ENCODE measurements at places on chromosomes 7 and 10.

GRCh38 chr7:76381814-76382213 lies 23.0 kb upstream of the YWHAG start:
- no peak for DNase-seq

- DNase-seq: no peak
Measured at GRCh38 chr10:31619531-31620061, 300.6 kb downstream of the ZEB1 start.

GRCh38 chr10:56585447-56586171 lies 224.6 kb upstream of the ZWINT start:
- no peak for DNase-seq

- no peak for DNase-seq
Measured at GRCh38 chr7:50307368-50308032, 3.0 kb downstream of the IKZF1 start.

DNA sequence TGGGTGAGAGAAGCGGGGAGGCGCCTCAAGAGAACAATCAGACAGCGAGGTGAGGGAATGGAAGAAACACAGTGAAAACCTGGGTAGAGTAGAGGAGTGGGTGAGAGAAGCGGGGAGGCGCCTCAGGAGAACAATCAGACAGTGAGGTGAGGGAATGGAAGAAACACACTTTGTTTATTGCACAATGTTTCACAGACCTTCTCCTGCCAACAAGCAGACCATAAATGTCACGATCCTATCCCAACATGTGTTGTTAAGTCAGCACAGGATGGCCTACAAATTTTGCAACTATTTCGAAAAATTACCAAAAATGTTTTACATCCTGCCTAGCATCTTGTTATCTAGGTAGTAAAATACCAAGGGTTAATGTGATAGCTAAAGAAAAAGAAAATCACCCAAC lies 115.3 kb downstream of the JAZF1 start:
- no peak for DNase-seq

DNA sequence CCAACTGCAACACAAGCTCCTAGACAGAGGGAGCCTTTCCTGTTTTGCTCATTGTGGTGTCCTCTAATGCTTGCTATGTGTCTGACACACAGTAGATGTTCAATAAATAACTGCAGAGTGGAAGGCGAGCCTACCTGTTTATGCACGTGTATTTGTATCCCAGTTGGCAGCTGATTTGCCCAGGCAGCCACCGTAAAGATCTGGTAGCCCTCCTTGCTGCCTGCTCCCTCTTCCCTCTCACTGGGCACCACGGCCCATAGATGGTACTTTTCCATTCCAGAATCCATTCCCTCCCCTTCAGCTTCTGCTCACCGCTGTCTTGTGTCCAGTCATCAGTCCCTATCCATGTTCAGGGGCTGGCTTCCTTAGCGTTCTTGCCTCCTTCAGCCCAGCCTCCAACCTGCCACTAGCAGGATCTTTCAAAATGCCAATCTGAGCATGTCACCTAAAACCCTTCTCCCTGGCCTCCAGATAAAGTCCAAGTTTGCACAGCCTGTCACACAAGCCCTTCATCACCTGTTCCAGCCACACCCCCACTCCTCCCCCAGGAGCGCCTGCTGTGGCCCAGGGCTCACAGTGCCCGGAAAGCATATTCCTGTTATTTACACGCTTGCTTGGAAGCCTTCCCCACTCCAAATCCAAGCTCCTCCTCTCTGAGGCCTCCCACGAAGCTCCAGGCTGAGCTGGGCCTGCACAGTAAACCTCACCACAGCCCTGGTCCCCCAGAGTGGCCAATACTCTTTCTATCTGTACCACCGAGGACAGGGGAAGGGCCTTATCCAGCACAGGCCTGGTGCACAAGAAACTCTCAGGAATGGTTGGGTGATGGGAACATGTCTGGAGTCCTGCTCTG lies 21.0 kb downstream of the ZCCHC24 start:
- no peak for DNase-seq

DNA sequence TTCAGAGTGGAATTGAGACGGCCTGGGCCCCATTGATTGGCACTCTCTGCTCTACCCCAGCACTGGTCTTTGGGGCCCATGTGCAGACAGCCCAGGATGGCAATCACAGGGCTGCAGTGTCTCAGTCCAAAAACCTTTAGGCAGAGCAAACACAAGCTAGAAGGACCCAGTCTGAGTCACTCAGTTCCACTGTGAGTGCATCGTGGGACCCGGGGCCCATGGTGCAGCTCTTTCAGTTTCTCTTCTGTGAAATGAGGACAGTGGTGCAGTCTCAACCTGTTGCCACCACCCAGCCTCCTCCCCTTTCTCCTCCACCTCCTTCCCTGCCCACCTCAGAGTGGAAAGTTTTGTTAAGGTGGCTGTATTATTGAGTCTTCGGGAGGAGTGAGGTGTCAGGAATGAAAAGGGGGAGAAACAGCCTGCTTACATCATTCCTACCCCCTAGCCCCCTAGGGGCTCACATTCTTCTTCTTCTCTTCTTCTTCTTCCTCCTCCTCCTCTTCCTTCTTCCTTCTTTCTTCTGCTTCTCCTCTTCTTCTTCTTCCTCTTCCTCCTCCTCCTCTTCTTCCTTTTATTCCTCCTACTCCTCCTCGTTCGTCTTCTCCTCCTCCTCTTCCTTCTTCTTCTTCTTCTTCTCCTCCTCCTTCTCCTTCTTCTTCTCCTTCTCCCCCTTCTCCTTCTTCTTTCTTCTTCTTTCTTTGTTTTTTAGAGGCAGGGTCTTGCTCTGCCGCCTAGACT lies 19.5 kb upstream of the CARD11 start:
- DNase-seq: no peak

Data from bronchial epithelial cell (primary cell).